Gastroesophageal sphincter (tissue), 4 donors: ENCODE measurements at places on chromosomes 5 and 9.
A peak's percentile ranks its signal among the peaks of the same experiment; 100 is the strongest.

- no peak for ATAC-seq
- no peaks in the 10 kb centered on the region for H3K4me1 ChIP-seq
- H3K36me3 ChIP-seq = no peaks in the 10 kb centered on the region
- no peak overlapping the region for H3K4me3 ChIP-seq
Measured at GRCh38 chr9:31868830-31869229, 515.6 kb upstream of the ACO1 start.

GRCh38 chr5:40484495-40484894 lies 195.2 kb upstream of the PTGER4 start:
- no peaks in the 10 kb centered on the region for H3K4me1 ChIP-seq
- ATAC-seq = no peak
- H3K27ac ChIP-seq = no peak overlapping the region
- H3K27me3 ChIP-seq = no peaks in the 10 kb centered on the region
- no peaks in the 10 kb centered on the region for H3K36me3 ChIP-seq

DNA sequence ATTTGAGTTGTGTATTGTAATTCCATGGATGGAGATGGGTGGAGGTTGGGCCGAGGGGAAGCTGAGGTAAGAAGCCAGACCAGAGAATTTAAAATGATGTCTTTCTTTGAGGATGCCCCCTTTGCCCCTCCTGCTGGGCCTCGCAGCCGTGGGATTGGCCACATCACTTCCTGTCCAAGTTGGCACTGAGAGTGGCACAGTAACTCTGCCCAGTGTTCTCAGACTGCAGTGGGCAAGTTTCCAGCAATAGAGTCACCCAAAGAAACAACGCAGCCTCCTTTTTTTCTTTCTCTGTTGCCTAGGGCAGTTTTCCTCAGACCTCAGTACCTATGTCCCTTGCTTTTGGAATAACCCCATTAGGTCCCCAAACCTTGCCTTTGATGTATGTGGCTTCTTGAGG lies 306.6 kb upstream of the DMRT1 start:
- ATAC-seq = peak; percentile 41
- H3K36me3 ChIP-seq = no peaks in the 10 kb centered on the region
- no peak overlapping the region for H3K4me3 ChIP-seq
- no peak overlapping the region for H3K27ac ChIP-seq
- no peaks in the 10 kb centered on the region for H3K27me3 ChIP-seq
- peaks cover 31% of the 10 kb centered on the region for H3K4me1 ChIP-seq

DNA sequence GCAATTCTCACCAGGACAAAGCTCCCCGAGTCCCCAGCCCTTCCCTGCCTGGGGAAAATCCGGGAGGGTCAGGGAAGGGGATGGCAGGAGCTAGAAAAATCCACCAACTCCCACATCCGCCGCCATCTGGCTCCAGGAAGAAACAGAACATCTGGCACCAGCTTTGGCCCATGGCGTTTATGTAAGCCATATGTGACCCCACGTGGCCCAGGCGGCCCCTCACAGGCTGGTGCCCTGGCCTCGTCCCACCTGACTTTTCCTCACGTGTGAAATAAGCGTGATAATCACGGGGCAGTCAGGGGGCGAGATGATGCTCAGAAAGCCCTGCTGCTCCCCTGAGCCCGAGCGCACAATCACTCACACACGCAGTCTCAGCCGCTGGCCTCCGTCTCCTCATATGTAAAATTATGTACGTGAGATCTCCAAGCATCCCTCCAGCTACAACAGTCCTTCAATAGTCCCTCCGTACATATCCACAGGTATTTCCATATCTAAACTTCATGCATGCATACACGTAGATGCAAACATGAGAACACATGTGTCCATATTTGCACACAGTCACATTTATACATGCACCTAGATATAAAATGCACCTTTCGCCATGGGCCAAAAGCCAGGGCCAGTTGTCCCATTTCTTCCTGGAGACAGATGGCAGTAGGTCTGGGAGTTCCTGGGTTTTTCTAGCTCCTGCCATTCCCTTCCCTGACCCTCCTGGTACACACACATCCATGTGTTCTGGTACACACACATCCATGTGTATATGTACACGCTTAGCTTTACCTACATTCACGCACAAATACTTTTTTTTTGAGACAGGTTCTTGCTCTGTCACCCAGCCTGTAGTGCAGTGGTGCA lies 28.9 kb downstream of the PLPP7 start:
- no peak overlapping the region for H3K27ac ChIP-seq
- ATAC-seq = no peak
- no peak overlapping the region for H3K4me3 ChIP-seq

GRCh38 chr5:168992687-168993086 lies 308.3 kb downstream of the SLIT3 start:
- H3K4me3 ChIP-seq = no peak overlapping the region
- H3K27ac ChIP-seq = no peak overlapping the region
- no peaks in the 10 kb centered on the region for H3K4me1 ChIP-seq
- no peaks in the 10 kb centered on the region for H3K36me3 ChIP-seq
- no peak for ATAC-seq
- no peaks in the 10 kb centered on the region for H3K27me3 ChIP-seq

GRCh38 chr5:10730043-10730351 lies 31.0 kb downstream of the DAP start:
- no peak for ATAC-seq
- no peak overlapping the region for H3K27ac ChIP-seq
- peaks cover 31% of the 10 kb centered on the region for H3K4me1 ChIP-seq
- H3K4me3 ChIP-seq = no peak overlapping the region
- no peaks in the 10 kb centered on the region for H3K27me3 ChIP-seq

DNA sequence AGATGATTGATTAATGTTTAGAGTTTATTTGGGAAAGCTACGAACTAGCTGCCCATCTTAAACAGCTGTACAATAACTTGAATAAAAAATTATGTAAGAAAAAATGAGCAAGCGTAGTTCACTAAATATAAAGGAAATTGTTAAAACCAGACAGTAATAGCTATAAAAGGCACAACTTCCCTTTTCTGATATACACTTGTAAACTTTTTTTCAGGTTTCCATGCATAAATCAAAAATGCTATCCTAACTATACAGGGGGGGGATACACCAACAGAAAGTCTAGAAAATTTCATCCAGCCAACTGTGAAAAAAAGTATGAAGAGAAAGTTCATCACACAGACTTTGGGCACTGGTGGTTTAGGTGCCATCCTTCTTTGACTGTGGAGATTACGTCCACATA lies 122.3 kb downstream of the NR3C1 start:
- H3K4me3 ChIP-seq = no peak overlapping the region
- no peaks in the 10 kb centered on the region for H3K4me1 ChIP-seq
- no peak for ATAC-seq

- no peak overlapping the region for H3K4me3 ChIP-seq
- H3K27me3 ChIP-seq = no peaks in the 10 kb centered on the region
- H3K4me1 ChIP-seq = no peaks in the 10 kb centered on the region
- no peaks in the 10 kb centered on the region for H3K36me3 ChIP-seq
Measured at GRCh38 chr5:133164759-133165158, 112.9 kb downstream of the HSPA4 start.

DNA sequence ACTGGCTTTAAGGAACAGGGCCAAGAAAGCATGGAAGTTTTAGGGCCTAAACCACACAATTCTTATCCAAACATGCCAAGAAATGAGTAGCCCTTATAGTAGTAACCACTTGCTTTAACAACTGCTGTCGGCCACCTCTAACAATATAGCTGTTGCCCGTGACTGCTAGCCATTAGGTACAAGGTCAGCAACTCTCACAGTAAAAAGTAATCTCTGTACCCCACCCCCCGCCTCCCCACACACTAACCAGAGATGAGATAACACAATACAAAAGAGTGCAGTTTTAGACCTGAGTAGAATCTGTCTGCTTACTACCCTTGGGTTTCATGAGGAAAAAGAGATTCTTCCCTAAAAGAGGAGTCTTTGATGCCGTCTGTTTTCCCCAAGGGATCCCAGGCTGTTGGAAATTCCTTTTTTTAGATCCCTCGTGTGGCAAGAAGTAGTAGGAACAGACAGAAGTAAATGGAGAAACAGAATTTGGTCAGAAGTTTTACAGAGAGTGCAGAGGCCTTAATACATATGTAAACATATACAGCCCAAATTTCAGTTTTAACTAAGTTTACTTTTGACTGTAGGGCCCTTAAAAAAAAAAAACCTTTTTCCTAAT lies 94.3 kb downstream of the WDR41 start:
- H3K4me1 ChIP-seq = no peaks in the 10 kb centered on the region
- H3K27ac ChIP-seq = no peak overlapping the region
- no peak for ATAC-seq
- no peaks in the 10 kb centered on the region for H3K36me3 ChIP-seq
